ENCODE measurements at places on chromosomes 7 and 10.

DNA sequence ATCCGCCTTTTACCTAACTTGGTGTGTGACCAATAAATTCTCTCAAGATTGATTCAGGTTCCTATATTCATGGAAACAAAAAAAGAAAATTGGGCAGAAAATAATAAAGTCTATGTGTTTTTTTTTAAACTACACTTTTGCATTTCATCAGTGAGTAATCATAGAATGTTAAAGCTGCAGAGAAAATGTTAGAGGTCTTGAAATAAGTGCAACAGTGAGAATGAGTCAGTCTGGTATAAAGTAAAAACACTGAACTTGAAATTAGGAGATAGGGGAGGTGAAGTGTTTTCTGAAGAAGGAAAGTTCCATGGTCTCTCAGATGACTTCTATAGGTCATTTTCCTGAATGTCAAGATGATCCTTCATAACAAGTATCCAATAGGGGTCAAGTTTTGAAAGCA, 202.6 kb upstream of the NRP1 start:
- DNase-seq: peak; percentile 53

DNA sequence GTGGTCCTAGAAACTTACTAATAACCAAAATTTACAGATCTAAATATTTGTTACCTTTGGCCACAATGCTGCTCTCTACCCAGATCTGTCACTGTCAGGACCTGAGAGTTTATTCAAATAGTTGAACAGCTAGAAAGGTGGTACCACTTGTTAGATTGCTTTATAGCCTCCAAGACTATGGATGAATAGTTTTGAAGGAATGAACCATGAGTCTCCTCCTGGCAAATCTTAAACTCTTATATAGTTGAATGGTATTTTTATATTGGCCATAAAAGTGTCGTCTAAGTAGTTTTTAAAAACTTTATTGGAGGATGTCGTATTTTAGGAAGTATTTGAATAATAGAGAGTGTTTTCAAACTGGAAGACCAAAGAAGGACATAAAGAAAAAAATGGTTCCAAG, 178.7 kb downstream of the AHR start:
- no peak for DNase-seq

DNA sequence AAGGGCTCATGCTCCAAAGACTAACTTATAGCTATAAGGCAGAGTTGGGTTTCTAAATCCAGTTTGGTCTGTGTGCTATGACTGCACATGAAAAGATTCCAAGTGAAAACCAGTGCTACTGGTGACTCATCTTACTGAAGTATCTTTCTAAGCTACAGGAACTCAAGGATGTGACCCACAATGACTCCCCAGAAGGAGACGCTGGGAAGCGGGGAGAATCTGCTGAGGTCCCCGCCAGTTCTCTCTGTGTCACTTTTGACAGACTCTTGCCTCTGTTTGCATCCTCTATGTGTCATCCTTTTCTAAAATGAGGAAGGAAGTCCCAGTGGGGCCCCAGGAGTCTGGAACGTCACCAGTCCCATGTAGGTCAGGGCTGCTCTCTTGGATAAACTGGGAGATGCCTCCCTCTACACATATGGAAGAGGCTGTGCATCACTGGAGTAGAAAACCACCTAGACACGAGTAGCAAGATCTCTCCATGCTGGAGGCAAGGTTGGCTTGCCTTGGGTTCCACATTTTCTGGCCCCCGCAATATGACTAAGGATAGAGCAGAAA, 28.8 kb upstream of the GPR26 start:
- DNase-seq: no peak

DNA sequence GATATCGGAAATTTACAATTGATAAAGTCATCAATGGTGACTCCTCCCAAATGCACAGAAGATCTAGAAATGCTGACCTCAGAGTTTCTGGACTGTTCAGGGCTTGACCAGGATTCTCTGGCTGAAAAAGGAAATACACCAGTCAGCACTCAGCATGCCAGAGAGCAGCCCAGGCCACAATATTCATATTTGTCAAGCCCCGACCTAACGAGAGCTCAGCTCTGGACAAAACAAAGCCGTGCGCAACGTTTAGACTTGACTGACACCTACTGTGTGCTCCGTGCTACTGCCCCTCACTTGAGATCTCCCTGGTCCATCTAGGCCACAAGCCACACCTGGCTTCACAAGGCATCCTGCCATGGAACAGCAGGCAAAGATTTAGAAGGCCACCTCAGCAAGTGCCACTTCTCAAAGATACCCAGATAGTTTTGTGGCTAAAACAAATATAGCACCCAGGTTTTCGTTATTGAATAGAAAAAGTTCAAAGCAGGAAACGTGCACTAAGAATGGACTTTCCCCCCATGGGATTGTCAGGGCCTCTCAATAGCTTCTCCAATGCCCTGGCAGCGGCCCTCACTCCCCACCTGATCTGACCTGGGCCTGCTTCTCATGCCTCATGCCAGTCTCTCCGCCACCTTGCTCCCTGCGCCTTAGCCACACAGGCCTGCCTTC, 218.3 kb downstream of the FAM107B start:
- peak; percentile 73 for DNase-seq

DNA sequence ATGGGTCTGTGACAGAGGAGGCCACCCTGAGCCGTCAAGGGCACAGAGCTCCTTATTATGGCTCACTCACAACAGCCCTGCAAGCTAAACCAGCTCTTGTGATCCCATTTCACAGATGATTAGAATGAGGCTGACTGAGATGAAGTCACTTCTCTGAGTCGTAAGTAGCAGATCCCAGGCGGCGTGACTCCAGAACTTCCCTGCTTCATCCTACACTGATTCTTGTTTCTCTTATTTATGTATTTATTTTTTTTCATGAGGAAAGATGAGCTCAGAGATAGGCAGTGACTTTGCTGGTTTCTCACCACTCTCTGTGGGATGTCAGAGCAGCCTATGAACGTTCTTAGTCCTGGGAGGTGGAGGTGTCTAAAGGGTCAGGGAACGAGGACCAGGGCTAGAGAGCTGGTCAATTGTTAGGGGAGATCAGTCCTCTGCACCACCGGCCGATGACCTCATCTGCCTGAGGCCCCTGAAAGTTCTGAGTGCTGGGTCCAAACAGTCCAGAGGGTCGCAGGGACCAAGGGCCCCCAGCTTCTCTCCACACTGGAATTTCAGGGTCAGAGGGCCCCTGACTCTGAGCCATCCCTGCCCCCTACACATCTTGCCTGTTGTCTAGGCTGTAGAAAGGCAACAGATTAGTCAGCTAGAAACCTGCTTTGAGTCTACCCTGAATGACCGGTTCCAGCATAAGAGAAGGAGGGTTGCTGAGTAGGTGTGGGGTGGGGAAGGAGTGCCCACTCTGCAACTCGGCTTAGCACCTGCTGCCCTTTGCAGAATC, 17.9 kb downstream of the CLRN3 start:
- DNase-seq: no peak

GRCh38 chr7:26477381-26477990, 185.8 kb downstream of the SNX10 start:
- DNase-seq: no peak

GRCh38 chr10:14477408-14477710, 146.6 kb upstream of the FRMD4A start:
- peak; percentile 43 for DNase-seq

- DNase-seq: peak; percentile 35
These were observed 278.2 kb downstream of the SNX13 start for GRCh38 chr7:17661982-17662585.

GRCh38 chr10:15168786-15169554, 477 bp upstream of the NMT2 start:
- DNase-seq: peak; percentile 98

DNA sequence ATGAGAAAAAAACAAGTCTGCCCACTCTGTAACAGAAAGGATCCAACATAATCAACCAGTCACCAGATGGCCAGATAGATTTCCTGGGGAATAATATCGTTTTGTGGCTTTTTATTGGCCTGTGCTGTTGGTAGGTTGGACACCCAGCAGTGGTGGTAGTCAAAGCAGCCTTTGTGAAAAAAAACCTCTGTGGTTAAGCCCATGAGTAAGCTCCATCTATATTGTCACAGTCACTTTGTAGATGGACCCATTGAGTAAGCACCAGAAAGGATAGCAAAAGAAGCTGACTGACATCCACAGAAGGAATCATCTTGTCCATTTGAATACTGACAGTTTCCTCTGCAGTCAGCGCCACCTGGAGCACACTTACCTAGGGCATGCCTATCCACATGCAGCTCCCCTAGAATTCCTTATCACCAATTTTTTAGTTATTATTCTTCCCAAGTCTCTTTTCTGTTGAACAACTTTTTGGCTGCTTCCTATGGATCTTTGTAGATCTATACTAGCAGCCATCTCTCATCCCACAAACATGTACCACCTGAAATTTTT, 96.9 kb downstream of the IQUB start:
- DNase-seq: no peak

DNA sequence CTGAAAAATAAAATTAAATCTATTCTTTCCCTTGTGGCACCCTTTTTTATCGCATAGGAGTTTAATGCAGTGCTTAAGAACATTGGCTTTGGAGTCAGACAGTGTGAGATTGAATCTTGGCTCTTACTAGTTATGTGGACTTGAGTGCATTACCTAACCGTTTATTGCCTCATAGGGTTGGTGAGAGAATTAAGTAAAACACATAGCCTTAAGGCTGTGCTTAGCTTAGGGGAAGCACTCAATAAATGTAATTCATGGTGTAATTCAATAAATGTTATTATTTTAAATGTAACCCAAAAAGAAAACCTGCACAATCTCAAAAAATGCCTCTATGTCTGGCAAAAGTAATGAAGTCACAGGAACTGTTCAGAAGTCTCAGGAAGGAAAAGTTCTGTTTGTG, 2.7 kb downstream of the STK17A start:
- DNase-seq: peak; percentile 91

- DNase-seq: peak; percentile 42
These were observed 90.7 kb downstream of the LRRC4 start for GRCh38 chr7:127940381-127941160.

DNA sequence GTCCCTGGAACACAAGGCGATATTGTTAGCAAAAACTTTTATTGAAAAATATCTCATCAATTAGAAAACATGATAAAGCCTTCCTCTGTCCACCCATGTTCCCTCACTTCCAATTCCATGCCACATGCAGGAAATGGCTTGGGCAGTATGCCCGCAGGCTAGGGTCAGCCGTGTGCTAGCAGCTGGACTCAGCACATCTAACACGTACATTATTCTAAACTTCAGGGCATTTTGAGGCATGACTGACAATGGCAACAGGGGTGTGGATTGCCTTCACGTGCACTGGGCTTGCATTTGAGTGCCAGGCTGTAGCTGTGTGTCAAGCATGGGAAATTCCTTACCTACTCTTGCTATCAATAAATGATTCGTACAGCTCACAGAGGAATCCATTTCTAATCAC, 642.1 kb downstream of the INHBA start:
- no peak for DNase-seq

GRCh38 chr7:123824754-123825067, 20.3 kb upstream of the HYAL4 start:
- peak; percentile 3 for DNase-seq

DNA sequence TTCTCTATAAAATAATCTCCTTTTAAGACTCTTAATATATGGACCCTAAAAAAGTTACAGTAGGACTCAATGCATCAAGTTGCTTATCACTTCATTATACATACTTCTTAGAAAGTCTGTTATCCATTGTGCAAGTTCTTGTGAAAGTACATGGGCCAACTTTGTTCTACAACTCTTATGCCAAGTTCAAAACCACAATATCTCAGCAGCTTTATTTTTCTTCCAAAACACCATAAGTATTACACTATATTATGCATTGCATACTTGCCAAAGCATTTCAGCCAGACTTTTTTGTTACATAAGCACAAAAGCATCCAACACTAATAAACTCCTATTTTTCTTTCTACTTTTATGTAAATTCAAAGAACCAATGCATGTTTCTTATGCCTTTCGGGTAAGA, 94.4 kb downstream of the AHR start:
- peak; percentile 94 for DNase-seq

- no peak for DNase-seq
These were observed 484.6 kb downstream of the RPS24 start for GRCh38 chr10:78518224-78518623.

GRCh38 chr7:51785171-51785570, 468.6 kb upstream of the COBL start:
- no peak for DNase-seq

DNA sequence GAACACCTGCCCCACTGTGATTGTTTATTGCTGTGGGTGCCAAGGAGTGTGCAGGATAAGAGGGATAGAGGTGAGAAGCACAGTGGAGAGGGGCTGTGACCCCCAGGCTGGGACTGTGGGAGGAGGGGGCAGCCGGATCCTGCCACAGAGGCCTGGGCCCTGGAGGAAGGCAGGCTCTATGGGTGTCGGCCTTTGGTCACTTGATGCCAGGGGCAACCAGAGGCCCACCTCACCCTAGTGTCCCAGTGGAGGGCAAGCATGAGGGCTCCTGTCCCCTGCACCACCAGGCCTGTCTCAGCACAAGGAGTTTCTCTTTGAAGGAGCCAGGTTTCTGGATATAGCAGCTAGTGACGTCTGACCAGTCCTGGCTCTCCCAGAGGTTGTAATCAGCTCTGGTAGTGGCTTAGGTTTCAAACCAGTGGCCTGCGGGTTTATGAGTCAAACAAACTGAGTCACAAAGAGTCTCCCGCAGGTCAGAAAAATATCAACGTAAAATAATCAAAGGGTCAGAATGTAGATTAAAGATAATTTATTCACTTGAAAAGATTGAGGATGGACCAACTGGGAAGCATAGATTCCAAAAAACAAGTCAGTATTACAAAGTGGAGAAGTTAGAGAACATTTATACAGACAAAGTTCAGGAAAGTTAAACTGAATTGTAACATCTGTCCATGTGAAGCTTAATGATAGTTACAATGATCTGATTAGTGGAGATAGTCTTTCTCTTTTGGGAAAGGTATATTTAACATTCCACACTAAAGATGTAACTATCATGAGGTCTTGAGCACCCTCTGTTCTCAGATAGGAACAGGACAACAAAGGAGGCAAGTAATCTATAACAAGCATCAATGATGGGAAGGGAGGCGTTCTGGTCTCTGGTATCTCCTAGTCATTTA, 37.2 kb upstream of the ZNF488 start:
- DNase-seq: peak; percentile 86

DNA sequence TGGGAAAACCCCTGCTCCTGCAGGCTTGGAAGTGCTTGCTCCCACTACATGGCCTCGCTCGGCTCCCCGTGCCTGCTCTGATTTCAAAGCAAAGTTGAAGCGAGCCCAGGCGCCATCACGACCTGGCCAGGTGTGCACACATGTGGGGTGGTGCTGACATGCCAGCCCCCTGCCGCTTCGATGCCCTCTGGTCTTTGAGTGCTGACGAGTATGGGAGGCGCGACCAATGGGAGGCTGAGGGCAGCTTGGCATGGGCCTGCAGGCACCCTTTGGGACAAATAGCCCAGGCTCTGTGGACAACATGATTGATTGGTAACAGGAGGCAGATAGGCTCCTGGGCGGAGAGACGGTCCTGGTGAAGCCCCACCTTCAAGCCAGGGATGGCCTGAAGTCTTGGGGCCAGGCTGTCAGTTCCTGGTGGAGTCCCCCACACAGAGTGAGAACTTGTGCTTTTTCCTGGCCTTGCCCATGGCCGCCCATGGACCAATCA, 252.4 kb upstream of the SEMA3A start:
- DNase-seq: no peak

- peak; percentile 24 for DNase-seq
These were observed 27.3 kb upstream of the SAMD8 start for GRCh38 chr10:75083972-75084833.

- DNase-seq: no peak
These were observed 206.3 kb downstream of the MDFIC start for GRCh38 chr7:115128154-115128553.
